Islet precursor cell (in vitro differentiated cells): ENCODE measurements at places on chromosomes 16 and 17.
A peak's percentile ranks its signal among the peaks of the same experiment; 100 is the strongest.

DNA sequence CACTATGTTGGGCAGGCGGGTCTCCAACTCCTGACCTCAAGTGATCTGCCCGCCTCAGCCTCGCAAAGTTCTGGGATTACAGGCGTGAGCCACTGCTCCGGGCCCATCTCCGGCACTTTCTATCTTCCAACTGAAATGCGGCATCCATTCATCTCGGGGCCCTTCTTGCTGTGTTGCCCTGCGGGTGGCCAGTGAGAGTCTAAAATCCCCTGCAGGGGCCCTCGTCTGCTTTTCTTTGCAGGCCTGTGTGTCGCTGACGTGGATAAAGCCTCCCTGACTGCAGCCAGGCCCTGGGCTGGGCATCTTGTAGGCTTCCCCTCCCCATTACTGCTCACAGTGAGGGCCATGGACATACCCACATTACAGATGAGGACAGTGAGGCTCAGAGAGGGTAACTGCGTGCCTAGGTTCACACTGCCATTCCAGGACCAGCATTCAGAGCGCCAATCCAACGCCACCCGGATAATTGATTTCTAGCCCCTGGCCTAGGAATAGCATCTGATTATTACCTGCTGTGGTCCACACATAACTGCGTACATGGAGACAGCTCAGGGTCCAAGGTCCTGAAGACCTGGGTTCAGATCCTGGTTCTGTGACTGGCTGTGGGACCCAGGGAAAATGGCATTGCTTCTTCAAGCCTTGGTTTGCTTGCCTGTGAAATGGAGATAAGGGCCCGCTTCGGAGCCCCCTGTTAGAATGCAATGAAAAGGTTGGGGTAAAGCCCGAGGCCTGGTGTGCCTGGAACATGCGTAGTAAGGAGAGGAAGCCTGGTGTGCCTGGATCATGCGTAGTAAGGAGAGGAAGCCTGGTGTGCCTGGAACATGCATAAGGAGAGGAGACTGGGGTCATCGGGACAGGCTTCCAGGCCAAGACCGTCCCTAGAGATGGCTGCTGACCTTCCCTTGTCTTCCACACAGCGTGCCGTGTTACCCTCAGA lies 25.0 kb downstream of the CRISPLD2 start:
- DNase-seq = no peak

- no peak for DNase-seq
Measured at GRCh38 chr16:69365901-69366300, 14.3 kb upstream of the TMED6 start.

GRCh38 chr16:64870859-64871258 lies 251.0 kb downstream of the CDH11 start:
- DNase-seq = no peak

DNA sequence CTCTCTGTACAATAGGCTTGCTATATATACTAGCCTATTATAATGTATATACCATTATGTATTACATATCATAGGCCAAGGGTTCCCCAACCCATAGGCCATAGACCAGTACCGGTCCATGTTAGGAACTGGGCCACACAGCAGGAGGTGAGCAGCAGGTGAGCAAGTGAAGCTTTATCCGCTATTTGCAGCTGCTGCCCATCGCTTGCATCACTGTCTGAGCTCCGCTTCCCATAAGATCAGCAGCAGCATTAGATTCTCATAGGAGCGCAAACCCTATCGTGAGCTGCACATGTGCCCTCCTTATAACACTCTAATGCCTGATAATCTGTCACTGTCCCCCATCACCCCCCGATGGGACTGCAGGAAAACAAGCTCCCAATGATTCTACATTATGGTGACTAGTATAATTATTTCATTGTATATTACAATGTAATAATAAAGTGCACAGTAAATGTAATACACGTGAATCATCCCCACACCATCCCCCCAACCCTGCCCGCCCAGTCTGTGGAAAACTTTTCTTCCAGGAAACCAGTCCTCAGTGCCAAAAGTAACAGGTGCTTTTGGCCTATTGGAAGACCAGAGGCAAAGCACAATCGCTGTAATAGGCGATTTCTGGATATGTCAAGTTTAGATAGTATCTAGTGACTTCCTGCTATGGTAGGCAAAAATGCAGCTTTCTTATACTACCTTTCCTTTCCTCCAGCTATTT lies 84.1 kb downstream of the MYH11 start:
- no peak for DNase-seq

GRCh38 chr16:65548470-65548869 lies 426.6 kb upstream of the CDH11 start:
- DNase-seq = peak; percentile 95

- no peak for DNase-seq
Measured at GRCh38 chr16:57224651-57225335, 20.3 kb upstream of the ARL2BP start.

- DNase-seq = no peak
Measured at GRCh38 chr16:49276646-49277385, 4.8 kb downstream of the CBLN1 start.

DNA sequence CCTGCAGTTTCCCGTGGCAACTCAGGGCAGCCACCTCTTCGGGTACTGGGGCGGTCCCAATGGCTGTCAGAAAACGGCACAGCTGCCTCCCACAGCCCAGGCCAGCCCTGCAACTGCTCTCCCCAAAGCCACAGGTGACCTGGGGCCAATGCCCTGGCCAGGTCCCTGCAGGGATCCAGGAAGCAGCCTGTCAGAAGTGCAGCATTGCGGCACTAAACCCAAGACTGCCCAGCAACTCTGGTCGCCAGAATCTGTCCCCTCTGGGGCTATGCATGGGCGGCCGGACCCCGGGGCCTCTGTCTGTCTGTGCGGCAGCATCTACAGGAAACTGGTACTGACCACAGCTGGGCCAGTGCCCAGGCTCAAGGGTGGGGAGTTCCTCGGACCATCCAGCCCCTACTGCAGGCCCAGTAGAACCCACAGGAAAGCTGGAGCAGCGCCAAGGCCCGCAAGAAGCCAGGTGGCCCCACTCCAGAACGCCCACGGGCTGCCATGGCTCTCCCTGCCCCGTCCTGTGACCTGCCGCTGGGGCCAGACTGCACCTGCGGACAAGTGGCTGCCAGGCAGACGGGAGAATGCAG lies 5.5 kb downstream of the CYBC1 start:
- no peak for DNase-seq

DNA sequence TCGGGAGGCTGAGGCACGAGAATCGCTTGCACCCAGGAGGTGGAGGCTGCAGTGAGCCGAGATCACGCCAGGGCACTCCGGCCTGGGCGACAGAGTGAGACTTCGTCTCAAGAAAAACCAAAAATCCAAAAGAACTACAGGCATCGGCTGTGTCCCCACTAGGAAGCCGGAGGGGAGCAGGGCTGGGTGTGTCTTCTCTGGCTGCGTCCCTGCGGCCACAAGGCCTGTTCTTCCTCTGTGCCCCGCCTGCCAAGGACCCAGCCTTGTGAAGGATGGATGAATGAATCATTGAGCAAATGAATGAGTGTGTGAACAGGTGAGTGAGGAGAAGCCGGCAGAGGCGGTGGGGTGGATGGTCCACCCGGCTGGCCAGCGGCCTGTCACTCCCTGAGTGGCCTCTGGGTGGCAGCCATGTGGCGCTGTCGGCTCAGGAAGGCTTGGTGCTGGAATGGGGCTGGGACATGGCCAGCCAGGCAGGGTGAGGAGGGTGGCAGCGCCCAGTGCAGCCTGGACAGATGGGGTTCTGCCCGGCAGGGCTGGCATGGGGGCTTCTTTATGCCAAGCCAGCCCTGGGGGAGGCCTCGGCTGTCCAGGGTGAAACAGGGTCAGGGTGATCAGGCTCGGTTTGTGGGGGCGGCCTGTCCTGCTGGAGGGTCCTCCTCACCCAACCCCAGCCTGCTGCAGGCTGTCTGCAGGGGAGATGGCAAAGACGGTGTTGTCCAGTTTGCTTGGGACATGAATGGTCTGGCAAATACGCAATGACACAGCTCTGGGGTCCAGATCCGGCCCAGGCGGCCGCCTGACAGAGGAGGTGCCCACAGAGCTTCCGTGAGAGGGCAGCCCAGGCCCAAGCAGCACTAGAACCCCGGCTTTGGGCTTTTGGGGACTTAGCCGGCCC lies 21.7 kb downstream of the SLC25A10 start:
- DNase-seq = peak; percentile 94

- DNase-seq = no peak
Measured at GRCh38 chr16:8555400-8555799, 34.9 kb downstream of the TMEM114 start.

DNA sequence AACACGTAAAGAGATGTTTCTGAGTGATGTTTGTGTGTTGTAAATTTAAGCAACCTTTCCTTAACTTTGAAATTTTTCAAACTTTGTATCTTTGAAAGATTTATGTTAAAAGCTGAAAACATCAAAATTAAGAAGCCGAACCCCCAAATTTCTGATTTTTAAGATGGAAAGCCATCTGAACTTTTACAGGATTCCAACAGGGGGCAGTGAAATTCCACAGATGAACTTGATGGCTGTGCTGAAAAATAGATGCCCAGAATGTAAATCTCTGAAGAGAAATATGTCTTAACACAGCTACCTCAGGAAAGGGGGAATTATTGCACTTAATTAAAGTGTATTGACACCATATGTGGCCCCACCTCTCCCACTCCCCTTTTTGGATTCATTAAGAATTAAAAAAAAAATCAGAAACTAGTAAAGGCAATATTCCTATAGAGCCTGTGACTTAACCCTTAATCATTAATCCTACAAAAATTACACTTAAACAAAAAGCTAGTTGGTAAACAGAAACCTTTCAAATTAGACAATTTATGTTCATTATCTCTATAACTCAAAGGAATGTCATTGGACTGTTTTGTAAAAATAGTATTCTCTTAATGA lies 597.9 kb downstream of the KCNJ2 start:
- no peak for DNase-seq

- DNase-seq = no peak
Measured at GRCh38 chr16:68059804-68060203, 25.4 kb upstream of the NFATC3 start.

GRCh38 chr17:1590747-1591473 lies 28.3 kb upstream of the PITPNA start:
- DNase-seq = no peak

GRCh38 chr16:78543023-78543422 lies 443.6 kb downstream of the WWOX start:
- DNase-seq = peak; percentile 71

GRCh38 chr17:2125013-2125535 lies 70.2 kb downstream of the HIC1 start:
- no peak for DNase-seq

GRCh38 chr16:88367560-88367959 lies 15.2 kb upstream of the ZNF469 start:
- no peak for DNase-seq

DNA sequence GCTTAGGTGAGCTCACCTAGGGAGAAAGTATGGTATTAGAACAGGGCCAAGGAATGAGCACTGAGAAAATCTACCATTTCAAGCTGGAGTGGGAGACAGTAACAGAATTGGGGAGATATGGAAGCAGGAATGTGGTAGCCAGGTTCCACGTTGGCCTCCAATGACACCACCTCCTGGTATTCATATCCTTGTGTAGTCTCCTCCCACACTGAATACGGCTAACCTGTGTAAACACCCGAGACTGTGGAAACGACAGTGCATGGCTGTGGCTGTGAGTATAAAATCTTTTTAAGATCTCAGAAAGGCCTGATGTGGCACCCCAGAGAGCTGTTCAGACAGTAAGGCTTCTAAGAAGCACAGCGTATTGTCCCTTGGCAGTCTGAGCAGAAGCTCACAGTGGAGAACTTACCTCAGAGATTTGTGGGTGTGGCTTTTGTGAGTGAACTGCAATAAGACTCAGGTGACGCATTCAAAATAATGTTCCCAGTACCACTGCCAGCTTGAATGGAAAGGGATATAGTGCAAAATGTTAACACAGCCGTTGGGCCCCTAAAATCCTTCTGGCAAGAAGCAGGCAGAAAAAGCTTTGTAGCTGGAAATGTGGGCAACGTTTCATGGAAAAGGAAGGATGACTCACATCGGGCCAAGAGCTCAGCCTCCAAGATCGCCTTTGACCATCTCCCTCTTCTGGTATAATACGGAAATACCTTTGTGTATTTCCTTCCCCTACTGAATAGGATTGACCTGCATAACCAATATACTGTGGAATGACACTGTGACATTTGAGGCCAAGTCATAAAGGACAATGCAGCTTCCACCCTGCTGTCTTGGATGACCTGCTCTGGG lies 14.4 kb downstream of the SDR42E1 start:
- peak; percentile 70 for DNase-seq

DNA sequence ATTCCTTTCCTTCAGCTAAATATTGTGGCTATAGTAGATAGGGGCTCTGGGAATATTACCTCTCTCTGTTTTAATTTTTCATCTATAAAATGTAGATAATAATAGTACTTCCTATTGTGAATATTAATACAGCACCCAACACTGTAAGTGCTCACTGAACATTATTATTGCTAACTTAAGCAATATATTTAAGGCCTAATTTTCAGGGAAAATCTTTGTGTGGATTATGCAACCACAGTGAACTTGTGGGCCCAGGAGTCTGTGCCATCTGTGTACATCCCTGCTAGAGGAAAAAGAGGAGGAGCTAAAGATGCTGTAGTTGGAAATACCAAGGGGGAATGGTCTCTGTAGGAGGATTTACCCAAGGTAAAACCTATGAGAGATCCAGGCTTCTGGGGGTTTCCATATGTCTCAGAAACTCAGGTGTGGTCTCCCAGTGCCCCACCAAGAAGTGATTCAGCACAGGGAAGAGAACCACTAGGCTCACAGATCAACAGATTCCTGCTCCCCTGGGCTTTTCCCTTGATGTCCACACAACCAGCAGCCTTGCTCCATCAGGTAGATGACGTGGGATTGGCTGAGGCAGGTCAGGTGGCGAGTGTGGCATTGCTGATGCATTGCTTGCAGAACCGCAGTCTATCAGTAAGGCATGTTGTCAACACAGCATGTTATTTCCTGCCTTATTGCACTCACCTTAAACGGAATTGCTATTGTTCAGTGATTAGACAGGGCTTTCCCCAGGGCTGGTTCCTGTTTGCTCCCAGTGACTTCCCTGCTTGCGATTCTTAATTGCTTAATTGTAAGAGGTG lies 1.6 kb upstream of the N4BP1 start:
- DNase-seq = no peak

GRCh38 chr16:65226077-65226476 lies 104.2 kb upstream of the CDH11 start:
- DNase-seq = no peak

GRCh38 chr17:50790618-50791017 lies 23.3 kb upstream of the ANKRD40CL start:
- DNase-seq = no peak

- DNase-seq = no peak
Measured at GRCh38 chr17:68443972-68444464, 13.3 kb downstream of the WIPI1 start.

DNA sequence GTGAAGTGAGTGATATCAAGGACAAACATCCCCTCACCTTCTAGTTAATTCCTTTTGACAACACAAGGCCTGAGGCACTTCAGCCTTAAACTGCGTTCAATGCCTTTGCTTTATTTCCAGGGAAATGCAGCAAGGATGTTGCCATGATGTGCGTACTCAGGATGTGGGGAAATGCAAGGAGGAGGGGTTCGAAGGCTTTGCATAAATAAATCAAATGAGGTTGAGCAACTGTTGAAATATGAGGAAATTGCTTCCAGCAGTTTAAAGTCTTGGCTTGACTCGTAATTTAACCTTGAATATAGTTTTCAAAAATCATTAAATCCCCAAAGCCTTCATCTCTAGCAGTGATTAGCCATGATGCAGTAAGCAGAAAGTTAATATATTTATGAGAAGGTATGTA lies 81.8 kb upstream of the CCL2 start:
- DNase-seq = no peak
